ENCODE measurements at places on chromosomes 5 and 9. TPM values are rescaled to one million over a fixed set of nuclear protein-coding genes. Genes with fewer than 3 reads are reported as not detected.

DNA sequence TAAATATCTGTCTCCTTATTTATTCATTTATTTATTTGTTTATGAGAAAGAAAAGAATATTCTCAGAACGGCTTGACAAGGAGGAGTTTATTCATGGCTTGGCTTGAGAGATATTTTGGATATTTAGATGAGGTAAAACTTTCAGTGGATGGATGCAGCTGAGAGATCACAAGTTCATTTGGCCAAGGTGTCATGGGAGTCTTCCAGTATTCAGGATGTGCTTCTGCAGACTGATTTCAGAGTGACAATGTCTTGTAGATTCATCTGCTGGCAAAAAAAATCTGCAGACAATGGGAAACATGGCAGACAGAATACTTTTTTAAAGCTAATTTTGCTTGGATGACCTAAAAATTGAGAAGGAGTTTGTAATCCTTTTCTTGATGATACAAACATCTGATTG lies 38.5 kb downstream of the XRCC4 start:
- DNase-seq, result no peak

DNA sequence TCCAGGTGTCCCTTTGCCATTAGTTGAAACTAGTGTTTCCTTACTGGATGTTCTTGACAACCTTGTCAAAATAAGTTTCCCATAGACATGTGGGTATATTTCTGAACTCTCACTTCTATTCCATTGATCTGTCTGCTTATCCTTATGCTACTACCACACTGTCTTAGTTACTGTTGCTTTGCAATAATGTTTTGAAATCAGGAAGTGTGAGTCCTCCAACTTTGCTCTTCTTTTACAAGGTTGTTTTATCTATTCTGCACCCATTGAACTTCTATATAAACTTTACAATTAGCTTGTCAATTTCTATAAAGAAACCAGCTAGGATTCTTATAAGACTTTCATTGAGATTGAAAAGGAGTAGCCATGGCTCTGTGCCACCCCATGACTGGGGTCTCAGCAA lies 24.3 kb downstream of the CD14 start:
- no peak for DNase-seq

Gene GLRA1
- not detected for total RNA-seq

- DNase-seq, result peak; percentile 53
Measured at GRCh38 chr9:1939926-1940368, 75.2 kb upstream of the SMARCA2 start.

DNA sequence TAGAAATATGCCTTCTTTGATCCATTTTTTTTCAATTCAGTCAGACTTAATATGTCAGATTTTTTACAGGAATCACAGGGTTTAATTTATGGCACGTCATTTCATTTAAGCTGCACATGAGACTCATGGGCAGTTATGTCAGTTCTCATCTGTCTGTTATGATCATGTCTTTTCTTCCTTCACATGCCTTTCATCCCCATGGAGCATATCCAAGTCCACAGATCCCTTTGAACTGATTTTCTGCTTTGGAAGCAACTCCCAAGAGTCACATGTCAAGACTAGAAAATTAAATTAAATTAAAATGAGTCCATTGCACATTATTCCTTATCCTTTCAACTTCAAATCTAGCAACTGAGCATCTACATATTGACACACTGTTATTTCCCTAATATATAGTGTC lies 1274.0 kb upstream of the C9orf72 start:
- no peak for DNase-seq

Gene BARHL1
- total RNA-seq, result not detected

Gene HTR1A
- total RNA-seq, result not detected

- no peak for DNase-seq
Measured at GRCh38 chr5:120092649-120093048, 371.5 kb upstream of the PRR16 start.

DNA sequence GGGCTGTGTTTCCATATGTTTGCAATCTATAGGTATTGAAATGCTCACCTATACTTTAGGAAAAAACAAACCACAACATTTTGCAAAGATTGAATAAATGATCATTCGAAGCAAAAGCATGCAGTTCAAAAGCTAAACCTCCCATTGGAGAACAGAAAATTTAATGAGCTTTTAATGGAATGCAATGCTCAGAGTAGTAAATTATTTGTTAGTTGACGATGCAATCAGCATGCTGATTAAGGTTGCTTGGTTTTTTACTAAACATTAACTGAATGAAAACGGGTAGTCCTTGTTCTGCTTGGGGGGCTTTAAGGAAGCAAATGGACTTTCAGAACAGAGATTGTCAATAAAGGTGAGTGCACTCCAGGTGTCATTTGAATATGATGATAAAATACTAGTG lies 123.3 kb upstream of the TMEM161B start:
- DNase-seq, result no peak

DNA sequence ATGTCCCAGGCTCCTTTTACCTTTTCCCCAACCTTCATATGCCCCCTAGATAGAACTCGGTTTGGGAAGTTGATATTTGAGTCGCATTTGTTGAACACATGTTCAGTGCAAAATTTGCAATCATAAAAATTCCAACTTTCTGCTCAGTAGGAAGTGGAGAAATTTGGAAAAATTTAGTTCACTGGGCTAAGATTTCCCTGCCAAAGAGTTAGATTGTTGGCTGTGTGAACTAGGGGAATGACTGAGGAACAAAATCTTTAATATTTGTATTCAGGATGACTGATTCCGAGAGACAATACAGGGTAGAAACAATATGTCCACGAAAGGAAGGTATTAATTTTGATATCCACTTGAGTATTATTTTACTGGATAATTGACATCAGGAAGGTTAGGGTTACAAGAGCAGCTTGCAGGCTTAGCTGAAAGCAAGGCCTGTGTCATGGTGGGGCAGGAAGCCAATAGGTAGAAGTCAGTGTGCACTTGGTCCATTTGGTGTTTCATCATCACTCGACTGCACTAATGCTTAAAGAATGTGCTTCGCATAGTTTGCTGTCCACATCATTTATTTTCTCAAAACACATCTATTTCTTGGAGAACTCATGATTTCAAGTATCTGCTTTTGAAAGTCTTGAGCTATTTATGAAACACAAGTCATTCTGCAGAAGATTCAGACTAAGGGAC lies 59.4 kb upstream of the GNA14 start:
- no peak for DNase-seq

- DNase-seq, result peak; percentile 59
Measured at GRCh38 chr5:112951124-112951702, 25.4 kb upstream of the DCP2 start.

- DNase-seq, result no peak
Measured at GRCh38 chr5:3994628-3995027, 399.0 kb downstream of the IRX1 start.

Gene KLHL3
- total RNA-seq, result 9.7 TPM
